ENCODE measurements at places on chromosomes 4 and X.

DNA sequence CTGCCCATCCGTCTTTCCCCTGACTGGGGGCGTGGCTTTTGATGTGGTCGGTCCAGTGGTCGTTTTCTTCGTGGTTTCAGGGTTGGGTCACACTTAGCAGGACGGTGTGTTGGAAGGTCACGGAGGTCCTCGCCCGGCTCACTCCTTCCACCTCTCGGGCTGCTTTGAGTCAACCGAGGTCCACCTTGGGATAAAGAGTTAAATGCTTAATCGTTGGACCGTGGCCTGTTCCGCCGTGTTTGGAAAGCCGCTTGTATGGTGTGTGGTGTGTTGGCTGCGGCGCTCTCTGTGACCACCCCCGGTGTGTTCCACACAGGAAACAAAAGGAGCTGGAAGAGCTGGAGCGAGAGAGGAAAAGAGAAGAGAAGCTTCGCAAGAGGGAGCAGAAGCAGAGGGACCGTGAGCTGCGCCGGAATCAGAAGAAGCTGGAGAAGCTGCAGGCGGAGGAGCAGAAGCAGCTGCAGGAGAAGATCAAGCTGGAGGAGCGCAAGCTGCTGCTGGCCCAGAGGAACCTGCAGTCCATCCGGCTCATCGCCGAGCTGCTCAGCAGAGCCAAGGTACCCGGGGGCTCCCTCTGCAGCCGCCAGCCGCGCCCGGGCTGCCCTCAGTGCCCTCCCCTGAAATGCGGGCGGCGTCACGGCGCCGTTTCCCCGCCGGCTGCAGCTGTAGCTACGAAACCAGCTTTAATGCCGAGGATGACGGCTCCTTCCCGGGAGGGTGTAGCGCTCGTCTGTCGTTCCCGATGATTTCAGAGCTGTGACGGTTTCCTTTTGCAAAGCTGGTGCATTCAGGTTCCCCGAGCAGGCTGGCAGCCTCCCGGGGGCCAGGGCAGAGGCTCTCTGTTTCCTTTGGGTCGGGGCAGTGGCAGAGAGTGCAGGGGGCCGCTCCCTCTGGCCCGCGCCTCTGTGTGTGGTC is 7.7 kb downstream of the AKAP17A start:
- DNase-seq: no peak

DNA sequence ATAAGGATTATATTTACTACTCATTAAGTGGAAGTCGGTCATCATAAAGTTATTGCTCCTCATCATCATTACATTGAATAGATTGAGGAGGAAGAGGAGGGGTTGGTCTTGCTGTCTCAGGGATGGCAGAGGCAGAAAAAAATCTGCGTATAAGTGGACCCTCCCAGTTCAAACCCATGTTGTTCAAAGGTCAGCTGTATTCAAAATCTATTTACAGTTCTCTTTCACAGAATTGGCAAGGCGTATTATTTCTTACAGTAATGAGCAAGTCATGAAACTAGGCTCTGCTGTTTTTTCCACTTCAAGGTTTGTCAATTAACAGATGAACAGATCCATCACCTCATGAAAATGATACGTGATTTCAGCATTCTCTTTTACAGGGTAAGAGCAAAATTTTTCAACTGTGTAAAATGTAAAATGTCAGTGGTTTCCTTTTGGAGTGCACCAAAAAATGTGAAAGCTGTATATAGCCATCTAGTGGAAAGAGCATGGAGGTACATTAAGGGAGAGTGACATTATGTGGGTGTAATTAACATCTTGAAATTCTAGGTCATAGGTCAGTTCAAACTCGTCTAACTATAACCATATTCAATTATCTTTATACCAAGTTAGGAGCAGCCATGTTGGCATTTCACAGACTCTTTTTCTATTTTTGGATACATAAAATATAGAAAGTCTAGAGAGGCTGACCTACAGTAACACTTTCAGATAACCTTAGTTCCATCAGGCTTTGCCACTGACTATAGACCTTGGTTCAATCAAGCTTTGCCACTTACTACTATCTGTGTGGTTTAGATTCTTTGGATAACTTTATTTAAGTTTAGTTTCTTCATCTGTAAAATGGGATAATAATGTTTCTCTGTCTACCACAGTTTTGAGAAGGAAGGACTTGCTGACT is 30.1 kb downstream of the NEIL3 start:
- DNase-seq: no peak

- no peak for DNase-seq
Observed at GRCh38 chr4:177473991-177474390, 31.8 kb upstream of the AGA start.

- no peak for DNase-seq
Observed at GRCh38 chrX:115912372-115912897, 258.1 kb upstream of the AGTR2 start.

GRCh38 chrX:13419276-13419675 is 99.4 kb upstream of the ATXN3L start:
- no peak for DNase-seq

Measured in stimulated activated CD4-positive, alpha-beta T cell treated with anti-CD3 and anti-CD28 coated beads, Interleukin-12 subunit alpha, Interleukin-12 subunit beta, amount 100 ng/mL, for 4 hours (primary cell).